ENCODE measurements at places on chromosomes 4 and X.

DNA sequence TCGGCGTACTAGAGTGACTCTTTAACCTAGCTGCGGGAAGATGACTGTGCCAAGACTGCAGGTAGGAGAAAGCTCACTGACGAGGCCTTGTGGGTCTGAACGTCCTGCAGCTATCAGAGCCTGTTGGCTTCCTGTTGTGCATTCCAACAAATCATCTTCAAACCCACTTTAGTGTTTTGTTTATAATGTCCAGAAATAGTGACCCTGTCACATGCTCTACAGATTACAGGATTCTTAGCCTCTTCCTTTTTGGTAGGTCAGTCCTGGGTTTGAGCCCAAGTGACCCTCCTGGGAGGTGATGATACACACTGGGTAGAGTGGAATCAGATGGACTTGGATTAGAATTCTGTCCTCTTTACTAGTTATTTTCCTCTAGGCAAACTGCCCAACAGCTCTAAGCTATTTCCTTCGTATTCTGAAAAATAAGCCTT is 33.2 kb downstream of the HTT start:
- DNase-seq, result no peak

GRCh38 chr4:15714646-15715435 is 12.0 kb downstream of the BST1 start:
- DNase-seq, result no peak

DNA sequence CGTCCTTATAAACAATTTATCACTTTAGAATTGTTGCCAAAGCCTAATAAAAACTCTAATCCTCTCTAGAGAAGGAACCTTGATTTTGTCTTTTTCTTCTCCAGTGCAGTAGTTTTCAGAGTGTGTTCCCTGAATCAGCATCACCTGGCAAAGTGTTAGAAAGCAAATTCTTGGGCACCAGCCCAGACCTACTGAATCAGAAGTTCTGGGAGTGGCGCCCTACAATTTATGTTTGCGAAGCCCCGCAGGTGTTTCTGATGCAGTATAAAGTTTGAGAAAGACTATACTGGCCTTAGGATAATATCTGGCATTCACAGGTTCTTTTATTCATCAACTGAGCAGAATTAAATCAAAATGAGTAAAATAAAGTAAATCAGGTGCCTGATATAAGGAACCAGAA is 645.8 kb upstream of the ATOH1 start:
- no peak for DNase-seq

GRCh38 chrX:1885116-1885515 is 270.3 kb downstream of the ASMT start:
- DNase-seq, result no peak

DNA sequence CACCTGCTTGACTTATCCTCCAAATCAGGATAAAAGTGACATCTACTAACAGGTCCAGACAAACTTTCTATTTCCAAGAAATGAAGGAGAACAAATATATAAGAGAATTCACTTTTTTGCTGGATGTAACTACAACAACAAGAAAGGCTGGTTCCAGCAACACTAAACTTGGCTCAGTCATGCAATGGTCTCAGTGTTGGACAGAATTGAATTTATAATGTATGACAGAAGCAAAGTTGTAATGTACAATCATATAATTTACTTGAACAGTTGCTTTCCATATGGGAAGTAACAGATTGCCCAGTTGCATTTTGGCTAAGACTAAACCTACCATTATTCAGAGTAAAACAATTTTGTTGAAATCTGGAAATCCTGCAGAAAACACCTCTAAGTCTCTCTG is 183.3 kb upstream of the INTU start:
- DNase-seq, result no peak

DNA sequence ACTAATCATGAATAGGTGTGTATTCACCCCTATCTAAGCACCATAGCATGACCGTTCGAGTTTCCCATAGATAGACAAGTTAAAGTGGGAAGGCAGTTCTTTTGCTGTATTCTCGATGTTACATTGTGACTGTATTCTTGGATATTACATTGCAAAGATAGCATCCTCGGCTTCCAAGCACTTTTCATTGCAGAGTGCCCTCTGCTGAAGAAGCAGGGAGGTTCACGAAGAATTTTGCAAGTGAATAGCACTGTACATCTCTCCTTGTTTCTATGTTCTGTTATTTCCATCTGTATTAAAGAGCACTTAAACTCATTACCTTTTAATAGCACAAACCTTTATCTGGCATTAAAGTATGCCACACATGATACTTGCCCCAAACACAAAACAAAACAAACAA is 426.7 kb upstream of the ARX start:
- no peak for DNase-seq

Data from activated CD8-positive, alpha-beta memory T cell treated with anti-CD3 and anti-CD28 coated beads for 1 hour (primary cell).